ENCODE measurements at places on chromosomes 12 and 14.

GRCh38 chr14:73591690-73592449 lies at the start of gene ACOT4:
ACOT4 (plus strand) TSS chr14:73591873; CDS start chr14:73591960, 87 bp downstream.
- DNase-seq: no peak

GRCh38 chr12:57823131-57823907 lies 4.8 kb upstream of the AVIL start:
- DNase-seq: no peak

GRCh38 chr12:25876383-25877045 lies 82.0 kb upstream of the RASSF8 start:
- DNase-seq: no peak

DNA sequence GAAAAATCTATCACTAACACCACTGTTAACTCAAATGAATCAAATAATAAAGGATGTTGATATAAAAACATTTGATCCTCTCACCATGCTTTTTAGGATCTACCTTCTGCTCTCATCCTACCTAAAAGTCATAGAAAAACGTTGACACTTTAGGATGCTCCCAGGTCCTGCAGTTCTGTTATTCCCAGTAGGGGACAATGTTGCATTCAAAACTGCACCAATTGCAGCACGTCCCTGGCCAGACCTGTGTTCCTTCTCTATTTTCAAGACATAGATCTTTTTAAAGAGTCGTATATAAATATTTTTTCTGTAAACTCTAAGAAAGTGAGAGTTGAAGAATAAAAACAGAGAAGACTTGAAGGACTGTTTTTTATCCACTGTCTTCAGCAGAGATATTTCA lies 8.8 kb downstream of the AICDA start:
- DNase-seq: no peak

GRCh38 chr12:50662116-50662510 lies 101.8 kb upstream of the ATF1 start:
- DNase-seq: no peak

DNA sequence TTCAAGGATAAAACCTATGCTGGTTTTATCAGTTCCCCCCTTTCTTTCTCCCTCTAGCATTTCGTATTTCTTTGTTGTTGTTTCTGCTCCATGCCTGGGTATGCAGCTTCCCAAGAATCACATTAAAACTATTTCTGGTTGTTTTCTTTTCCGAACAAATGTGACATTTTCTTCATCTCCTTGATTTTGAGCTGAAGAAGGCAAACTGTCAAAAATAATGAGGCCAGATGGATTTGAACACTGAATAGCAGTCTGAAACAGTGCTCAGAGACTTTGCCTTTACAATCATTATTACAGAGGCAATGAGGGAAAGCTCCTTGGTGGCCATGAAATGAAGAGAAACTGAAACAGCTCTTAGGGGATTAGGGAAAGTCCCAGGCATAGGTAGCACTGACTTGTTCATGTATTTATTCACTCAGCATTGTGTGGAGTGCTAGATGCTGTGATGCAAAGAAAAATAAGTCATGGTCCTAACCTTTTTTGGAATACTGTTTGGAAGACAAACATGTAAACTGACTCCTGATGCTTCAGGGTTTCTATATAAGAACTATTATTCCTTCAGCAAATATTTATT lies 319.5 kb downstream of the FUT8 start:
- DNase-seq: no peak

GRCh38 chr14:31787377-31787776 lies 226.2 kb downstream of the NUBPL start:
- no peak for DNase-seq

DNA sequence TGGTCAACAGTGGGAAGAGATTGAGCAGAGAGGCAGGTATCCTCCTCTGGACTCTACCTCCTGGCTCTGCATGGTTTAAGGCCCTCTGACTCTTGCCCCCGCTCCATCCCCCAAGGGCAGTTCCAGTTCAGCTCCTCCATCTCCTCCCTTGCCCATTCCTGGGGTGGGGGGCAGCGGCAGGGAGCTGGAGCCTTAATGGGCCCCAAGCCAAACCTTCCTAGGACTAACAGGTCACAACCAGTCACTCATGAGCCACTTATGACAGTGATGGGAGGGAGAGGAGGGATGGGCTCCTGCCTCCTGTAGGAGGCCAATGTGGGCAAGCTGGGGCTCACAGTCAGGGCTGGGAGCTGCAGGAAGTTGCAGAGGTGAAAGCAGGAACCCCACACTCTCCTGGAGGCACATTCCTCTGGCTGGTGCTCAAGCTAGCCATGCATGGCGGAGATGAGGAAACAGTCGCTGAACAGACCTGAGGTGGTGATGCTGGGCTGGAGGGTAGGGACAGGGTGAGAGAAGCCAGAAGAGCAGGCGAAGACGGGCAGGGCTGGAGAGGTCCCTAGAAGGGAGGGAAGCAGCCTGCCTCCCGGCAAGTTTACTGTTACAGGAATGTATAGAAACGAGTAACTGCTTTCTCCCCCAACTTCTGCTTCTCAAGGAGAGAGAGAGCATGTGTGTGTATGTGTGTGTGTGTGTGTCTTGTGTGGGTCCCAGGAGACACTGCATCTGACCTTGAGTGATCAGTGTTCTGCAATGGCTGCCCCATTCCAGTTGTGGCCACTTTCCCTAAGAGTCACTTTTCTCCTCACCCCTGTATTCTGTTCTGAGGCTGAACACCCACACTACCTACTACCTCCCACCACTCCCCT lies 5.0 kb upstream of the RAPGEF3 start:
- DNase-seq: no peak

DNA sequence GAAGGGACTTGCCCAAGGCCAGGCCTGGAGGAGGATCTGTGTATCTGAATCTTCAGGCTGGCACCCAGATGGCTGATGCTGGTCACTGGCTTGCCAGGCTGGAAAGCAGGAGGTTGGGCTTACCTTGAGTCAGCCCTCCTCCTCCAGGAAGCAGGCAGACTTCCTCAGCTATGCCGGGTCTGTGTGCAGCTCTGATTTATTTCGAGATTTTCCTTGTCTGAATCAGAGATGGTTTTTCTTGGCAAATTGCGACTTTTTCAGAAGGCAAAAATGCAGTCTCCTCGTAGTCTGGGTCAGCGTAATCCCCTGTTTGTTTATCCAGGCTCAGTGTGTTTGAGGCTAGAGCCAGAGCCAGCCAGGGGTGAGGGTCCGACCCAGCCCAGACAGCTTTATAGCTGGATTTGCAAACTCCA lies 48.9 kb downstream of the SMOC1 start:
- peak; percentile 23 for DNase-seq

- DNase-seq: no peak
These were observed 165.7 kb downstream of the FBXL14 start for GRCh38 chr12:1428671-1429070.

- no peak for DNase-seq
These were observed 239.8 kb downstream of the PRKD1 start for GRCh38 chr14:29687866-29688265.

- DNase-seq: no peak
These were observed 815 bp downstream of the NID2 start for GRCh38 chr14:52067873-52068614.

DNA sequence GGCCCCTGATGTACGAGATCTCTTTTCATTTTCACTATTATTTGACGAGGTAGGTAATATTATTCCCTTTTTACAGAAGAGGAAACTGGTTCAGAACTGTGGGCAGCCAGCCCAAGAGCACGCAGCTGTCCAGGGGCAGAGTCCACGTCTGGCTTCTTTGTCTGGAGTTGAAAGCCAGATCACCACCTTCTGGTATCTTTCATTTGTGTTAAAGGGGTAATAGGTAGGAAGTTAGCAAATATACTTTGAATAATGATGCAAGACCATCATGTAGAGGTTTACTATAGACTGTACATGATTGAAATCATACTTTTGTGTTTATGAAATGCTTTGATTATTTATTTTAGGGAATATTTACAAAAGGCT lies 144.1 kb upstream of the AMIGO2 start:
- no peak for DNase-seq
